Right renal pelvis (tissue), 4 donors: ENCODE measurements at places on chromosomes 13 and 19.
A peak's percentile ranks its signal among the peaks of the same experiment; 100 is the strongest.

- no peak for DNase-seq
These were observed 119.2 kb upstream of the ABCC4 start for GRCh38 chr13:95420501-95420900.

- DNase-seq = no peak
These were observed 53.2 kb downstream of the RB1 start for GRCh38 chr13:48356750-48357149.

- no peak for DNase-seq
These were observed 7.1 kb downstream of the ARGLU1 start for GRCh38 chr13:106560821-106561220.

DNA sequence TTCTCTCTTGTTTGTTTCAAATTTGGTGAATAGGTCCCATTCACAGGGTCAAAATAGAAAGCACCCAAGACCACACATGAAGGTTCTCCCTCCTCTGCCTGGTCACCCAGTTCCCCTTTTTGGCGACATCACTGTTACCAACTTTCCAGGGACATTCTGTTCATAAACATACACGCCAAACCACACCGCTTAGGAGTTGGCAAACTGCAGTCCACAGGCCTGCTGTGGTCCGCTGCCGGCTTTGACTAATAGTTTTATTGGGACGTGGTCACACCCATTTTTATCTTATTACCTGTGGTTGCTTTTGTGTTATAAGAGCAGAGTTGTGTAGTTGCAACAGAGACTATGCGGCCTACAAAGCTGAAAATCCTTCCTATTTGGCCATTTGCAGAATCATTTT, 24.2 kb downstream of the UHRF1 start:
- DNase-seq = no peak

DNA sequence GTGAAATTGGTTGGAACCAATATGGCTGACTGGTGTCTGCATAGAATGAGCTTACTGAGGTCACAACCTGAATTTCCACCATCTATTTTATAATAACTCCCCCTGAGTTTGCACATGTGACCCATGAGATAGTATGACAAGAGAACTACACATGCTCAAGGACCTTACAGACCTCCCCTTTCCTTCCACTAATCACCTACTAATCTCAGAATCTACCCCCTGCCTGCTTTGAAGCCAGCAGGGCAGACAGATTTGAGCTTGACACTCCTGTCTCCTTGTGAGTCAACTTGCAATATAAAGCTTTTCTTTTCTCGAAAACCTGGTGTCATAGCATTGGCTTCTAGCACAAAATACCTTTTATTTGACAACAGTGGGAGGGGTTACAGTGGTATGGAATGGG, 248.4 kb downstream of the RFC3 start:
- DNase-seq = no peak

GRCh38 chr19:4455719-4456475, 1.7 kb downstream of the UBXN6 start:
- DNase-seq = peak; percentile 60

DNA sequence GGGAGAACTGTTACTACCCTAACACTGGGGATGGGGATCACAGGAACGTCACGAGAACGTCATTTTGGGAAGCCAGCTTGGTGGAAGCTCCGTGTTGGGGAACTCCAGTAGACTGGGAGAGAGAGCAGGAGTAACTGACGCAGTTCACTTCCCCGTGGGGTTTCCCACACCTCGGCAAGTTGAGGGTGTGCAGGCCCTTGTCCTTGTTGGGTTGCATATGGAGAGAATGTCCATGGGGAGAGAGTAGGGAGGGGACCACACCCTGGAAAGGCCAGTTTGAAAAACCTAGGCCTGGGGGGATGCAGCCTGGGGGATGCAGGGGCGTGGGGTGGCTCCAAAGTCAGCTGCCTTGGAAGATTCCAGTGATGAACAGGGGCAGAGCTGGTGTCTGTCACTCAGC, 50.7 kb upstream of the MCF2L start:
- no peak for DNase-seq

DNA sequence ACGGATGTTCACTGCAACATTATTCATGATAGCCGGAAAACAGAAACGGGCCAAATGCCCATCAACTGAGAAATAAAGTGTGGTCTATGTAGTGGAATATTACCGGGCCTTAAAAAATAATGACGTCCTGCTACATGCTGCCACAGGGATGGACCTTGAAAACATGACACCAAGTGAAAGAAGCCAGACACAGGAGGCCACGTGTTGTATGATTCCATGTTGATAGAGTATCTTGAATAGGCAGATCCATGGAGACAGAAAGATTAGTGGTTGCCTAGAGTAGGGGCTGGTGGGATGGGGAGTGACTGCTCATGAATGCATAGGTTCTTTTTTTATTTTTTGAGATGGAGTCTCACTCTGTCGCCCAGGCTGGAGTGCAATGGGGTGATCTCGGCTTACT, 3.7 kb downstream of the AP2A1 start:
- no peak for DNase-seq

DNA sequence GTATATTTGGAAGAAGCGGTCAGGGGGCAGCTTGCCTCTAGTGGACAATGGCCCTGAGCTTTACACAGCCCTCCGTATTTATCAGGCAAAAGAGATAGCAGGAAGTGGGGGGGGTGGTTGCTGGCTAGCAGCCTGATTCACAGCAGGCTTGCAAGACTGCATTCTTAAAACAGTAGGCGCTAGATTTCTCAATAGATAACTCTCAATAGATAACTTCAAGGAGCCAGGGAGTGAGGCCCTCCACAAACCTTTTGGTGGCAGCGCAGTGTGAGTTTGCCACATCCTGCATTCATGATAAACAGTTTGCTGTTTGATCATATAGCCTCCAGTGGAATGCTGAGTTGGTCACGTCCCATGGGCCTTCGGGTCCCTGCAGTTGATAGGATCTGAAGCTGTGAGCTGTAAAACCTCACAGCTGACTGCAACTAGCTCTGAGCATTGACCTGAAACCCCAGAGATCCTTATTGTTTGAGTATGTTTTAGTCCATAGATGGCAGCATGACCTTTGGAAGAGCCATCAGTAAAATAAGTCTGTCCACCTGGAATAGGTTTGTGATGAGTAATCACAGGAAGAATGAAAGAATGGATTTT, 12.2 kb downstream of the FPR3 start:
- no peak for DNase-seq

- no peak for DNase-seq
These were observed 268.9 kb downstream of the IRS2 start for GRCh38 chr13:109517517-109517916.

- no peak for DNase-seq
These were observed 78.9 kb downstream of the TNFSF11 start for GRCh38 chr13:42652642-42653415.

DNA sequence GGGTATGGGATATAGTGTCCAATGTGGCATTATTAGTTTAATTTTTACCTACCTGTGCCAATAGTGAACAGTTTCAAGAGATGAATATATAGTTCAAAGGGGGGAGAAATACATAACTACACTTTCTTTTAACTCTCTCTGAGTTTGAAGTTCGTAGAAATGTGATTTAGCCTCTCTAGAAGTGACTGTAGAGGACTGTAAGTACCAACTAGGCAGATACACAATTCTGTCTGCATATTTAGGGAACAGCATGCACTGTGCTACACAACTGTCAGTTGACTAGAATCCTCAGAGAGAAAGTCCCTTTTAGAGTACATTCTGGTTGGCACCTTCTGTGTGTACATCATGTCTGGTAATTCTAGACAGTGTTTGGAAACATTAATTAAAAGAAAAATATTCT, 17.5 kb upstream of the ZNF90 start:
- DNase-seq = no peak

GRCh38 chr13:49597043-49597641, 11.8 kb upstream of the RCBTB1 start:
- DNase-seq = no peak

DNA sequence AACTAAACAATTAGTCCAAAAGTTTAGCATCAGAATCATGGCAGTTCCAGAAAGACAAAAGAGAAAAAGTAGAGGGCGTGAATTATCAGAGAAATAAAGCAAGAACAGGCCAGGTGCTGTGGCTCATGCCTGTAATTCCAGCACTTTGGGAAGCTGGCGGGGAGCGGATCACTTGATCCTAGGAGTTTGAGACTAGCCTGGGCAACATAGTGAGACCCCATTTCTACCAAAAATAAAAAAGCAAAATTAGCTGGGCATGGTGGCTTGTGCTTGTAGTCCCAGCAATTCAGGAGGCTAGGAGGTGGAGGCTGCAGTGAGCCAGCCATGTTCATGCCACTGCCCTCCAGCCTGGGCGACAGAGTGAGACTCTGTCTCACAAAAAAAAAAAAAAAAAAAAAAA, 18.4 kb downstream of the ARL11 start:
- DNase-seq = no peak

DNA sequence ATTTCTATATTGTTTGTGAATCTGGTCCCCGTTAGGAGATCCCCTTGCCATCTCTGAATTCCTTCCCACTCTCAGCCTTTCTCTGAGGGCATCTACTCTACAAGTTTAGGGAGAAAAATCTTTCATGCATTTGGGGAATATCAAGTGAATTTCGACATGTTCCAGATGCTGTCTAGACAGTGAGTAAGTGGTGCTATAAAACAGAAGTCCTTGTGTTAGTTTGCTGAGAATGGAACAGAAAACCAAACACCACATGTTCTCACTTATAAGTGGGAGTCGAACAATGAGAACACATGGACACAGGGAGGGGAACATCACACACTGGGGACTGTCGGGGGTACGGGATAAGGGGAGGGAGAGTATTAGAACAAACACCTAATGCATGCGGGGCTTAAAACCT, 5.1 kb downstream of the OR7A10 start:
- DNase-seq = no peak

- no peak for DNase-seq
These were observed 199.7 kb downstream of the KATNAL1 start for GRCh38 chr13:30107521-30108136.

DNA sequence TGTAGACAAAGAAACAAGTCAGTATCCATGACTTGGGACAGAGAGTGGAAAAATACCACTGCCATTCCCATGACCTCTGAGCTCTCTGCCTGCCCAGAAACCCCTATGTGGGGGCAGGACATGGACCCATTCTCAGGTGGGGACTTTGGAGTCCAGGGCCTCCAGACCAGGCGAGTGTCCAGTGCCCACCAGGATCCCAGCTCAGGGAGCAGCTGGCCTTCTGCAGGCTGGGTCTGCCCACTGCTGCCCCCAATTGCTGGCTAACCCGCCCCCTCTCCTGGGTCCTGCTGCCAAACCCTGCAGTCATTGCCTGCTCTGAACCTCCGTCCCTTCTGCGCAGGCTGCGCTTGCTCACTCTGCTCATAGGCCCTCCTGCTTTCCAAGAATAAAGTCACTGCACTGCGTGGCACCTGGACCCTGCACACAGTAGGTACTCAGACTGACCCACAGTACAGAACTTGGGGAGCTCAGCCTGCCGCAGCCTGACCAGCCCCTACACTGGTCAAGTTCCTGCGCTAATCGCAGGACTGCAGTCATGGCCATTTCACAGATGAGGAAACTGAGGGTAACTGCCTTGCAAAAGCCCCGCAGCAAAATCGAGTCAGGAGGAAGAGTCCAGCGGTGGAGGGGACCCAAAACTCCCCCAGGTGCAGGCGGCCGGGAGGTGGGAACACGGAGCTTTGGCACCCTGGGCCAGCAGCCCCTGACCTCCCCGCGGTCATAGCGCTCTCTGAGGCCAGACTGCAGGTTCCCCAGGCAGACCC, 774 bp downstream of the SLC7A10 start:
- DNase-seq = no peak

- no peak for DNase-seq
These were observed 1240.5 kb downstream of the UQCRFS1 start for GRCh38 chr19:27972291-27973040.

- DNase-seq = no peak
These were observed 14.9 kb downstream of the HNRNPM start for GRCh38 chr19:8459520-8460270.

DNA sequence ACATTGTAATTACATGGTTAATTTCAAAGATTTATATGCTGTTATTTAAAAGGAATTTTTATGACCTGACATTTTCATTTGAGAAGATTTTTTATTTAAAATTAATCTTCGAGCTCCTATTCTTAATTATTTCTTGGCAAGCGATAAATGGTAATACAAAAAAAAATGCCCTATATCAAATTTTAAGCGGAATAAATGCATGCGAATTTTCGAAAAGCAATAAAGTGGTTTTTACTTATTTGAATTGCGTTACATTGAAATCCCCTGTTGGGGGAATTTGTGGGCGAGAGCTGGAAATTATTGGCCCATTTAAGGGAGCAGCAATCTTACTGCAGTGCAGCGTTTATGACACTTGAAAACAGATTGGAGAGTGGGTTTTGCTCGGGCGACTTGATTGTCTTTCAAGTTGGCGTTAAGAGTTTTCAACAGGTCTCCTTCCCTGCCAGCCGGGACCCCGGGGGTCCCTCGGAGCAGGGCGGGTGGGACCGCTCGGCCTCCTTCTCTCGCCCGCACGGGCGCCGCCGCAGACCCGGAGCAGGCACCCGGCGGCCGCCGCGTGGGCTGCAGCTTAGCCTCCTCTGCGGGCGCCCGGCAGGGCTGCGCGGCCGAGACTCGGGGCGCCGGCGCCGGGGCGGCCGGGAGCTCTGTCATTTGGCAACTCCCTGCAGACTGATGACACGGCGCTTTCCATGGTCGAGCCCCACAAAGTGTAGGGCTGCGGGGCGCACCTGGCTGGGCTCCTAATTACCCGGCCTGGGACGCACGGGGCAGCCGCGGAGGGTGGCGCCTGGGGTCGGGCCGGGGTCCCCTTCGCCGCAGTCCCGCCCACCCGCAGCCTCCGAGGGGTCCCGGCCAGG, 255.1 kb upstream of the SOX21 start:
- peak; percentile 10 for DNase-seq

DNA sequence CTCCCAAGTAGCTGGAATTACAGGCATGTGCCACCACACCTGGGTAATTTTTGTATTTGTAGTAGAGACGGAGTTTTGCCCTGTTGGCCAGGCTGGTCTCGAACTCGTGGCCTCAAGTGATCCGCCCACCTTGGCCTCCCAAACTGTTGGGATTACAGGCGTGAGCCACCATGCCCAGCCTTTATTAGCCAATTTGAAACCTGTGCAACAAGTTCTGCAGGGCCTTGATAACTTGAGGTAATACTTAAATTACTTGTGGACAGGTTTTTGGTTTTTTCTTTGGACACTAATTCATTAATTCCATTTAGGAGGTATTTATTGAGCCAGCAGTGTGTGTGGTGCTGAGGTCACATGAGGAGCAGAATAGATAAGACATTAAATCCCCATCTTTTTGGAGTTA, 39.5 kb downstream of the ARHGAP35 start:
- DNase-seq = no peak

GRCh38 chr13:94656766-94657165, 55.1 kb downstream of the GPR180 start:
- DNase-seq = no peak

DNA sequence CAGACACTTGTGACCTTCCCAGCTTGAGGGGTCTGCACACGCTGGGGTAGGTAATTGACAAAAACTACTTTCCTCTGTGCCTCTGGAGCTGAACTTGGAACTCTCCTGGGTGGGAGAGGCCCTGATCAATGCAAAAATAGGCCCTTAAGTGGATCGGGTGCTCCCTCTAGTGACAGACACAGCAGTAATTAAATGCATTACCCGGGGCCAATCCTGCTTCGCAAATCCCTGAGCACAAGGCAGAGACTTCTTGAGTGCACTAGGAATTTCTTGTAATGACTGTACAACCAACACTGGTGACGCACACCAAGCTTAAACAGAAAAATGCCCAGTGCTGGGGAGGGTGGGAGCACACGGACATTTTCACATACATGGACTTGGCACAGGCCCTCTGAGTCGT, 10.6 kb upstream of the UBE2S start:
- peak; percentile 59 for DNase-seq

GRCh38 chr19:33365691-33366090, 7.8 kb upstream of the CEBPG start:
- DNase-seq = no peak

- peak; percentile 7 for DNase-seq
These were observed 75.9 kb downstream of the TNFSF11 start for GRCh38 chr13:42649831-42650230.
